Activated CD8-positive, alpha-beta T cell treated with anti-CD3 and anti-CD28 coated beads, Interleukin-2, amount 10 ng/mL, durations not matched to agents 7 days and 5 days (primary cell): ENCODE measurements at places on chromosomes 1 and 21.

GRCh38 chr1:151158326-151158725 is 1.9 kb downstream of the TNFAIP8L2 start:
- no peak for DNase-seq

- no peak for DNase-seq
These were observed 30.0 kb downstream of the RABIF start for GRCh38 chr1:202858789-202859414.

- no peak for DNase-seq
These were observed 218.0 kb upstream of the GALNT2 start for GRCh38 chr1:229848752-229849677.

GRCh38 chr1:180614730-180615129 is 17.1 kb upstream of the XPR1 start:
- DNase-seq, result no peak

DNA sequence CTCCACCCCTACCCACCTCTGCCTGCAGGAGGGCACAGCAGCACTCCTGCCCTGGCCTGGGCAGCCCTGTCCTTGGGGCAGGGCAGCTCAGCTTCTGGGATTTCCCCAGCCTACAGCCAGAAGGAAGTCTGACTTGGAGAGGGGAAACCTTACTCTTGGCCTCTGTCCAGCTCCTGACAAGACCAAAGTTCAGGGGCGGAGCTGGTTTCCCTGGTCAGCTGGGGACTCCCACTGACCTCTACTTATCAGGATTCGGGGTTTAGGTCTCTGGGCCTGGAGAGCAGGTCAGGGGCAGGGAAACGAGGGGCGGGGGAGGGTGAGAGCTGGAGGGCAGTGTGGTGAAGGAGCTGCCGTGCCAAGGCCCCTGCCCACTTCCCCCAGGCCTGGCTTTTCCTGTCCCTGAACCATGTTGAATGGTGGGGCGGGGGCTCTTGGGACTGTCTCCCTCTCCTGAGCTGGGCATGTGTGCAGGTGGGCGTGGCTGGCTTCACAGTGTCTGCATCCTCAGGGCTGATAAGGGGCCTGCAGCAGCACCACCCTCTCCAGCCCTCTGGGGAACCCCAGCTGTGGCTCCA is 16.8 kb upstream of the ETV3 start:
- DNase-seq, result no peak

GRCh38 chr1:33630686-33631085 is 158.2 kb downstream of the ZSCAN20 start:
- DNase-seq, result no peak

- no peak for DNase-seq
These were observed 22.7 kb downstream of the CSTB start for GRCh38 chr21:43753439-43753799.

DNA sequence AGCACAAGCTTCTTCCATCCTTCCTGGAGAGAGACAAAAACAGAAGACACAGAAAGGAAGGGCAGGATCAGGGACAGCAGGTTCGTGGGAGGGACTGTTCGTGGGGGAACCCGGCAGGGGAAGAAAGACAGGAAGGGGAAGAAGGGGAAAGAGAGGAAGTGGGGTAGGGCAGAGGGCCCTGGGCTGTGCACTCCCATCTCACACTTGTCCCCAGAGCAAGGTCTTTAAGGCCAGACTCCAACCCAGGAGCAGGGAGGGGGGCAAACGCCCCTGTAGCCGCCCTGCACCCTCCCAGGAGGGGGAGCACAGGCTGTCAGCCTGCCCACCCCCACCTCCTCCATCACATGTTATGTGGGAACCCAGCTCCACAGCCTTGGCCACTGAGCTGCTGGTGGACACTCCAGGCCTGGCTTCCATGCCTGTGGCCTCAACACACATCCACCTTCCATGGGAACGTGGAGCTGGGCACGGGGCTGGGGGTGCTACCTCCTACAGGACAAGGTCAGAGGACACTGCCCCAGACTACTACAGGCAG is 9.3 kb downstream of the SLC19A1 start:
- no peak for DNase-seq

DNA sequence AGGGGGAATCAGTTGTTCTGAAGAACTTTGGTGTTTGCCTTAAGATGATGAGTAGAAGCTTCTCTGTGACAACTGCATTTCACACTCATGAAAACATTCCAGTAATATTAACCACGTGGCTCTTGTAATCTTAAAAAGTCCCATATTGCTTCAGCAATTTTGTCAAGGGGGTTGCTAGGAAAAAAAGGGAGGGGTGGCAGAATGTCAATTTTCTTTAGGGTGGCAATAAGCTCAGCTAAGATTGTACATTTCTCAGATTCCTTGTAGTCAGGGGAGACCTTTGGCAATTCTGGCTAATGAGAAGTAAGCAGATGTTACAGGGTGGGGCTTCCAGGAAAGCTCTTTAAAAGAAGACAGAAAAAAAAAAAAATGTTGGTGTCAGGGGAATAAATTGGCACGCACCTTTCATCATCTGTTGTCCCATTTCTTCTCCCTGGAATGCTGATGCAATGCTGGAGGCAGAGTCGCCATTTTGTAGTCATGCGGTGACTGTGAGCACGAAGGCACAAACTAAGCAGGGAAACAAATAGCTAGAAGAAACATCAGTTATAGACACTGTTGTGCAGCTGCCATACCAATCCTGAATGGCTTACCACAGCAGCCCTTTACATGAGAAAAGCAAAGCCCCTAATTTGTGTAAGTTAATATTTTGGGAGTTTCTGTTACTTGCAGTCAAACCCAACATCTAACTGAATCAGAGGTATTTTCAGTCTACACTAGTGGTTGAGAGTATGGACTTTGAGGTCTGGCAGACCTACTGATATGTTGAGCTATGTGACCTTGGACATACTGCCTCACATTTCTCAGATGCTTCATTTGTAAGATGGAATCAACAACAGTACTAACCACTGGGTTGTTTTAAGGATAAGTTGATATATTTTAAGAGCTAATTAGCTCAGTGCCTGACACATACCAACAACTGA is 56.1 kb upstream of the MRPS6 start:
- no peak for DNase-seq
